ENCODE measurements at places on chromosomes 16 and 17.

GRCh38 chr17:33803199-33803685 lies 451.8 kb upstream of the CCL2 start:
- no peak for DNase-seq

DNA sequence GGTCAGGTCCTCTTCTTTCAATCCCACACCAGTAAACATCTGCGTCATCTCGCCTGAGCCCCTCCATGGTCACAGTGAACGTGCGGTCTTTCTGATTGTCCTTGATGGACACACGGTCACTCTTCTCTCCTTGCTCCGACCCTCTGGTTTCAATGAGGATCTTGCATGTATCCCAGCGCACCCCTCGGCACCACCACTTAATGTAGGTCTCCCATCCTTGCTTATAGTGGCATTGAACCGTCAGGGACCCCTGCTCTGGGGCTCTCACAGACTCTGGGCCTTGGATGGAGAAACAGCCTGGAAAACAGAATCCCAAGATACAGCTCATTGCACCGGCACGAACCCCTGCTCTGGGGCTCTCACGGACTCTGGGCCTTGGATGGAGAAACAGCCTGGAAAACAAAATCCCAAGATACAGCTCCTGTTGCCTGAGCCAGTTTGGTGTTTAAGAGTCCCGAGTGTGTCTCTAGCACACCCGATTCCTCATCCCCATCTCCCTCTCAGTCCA lies 5.4 kb downstream of the CD300LB start:
- no peak for DNase-seq

GRCh38 chr17:34414339-34414738 lies 51.3 kb upstream of the CCL1 start:
- no peak for DNase-seq

DNA sequence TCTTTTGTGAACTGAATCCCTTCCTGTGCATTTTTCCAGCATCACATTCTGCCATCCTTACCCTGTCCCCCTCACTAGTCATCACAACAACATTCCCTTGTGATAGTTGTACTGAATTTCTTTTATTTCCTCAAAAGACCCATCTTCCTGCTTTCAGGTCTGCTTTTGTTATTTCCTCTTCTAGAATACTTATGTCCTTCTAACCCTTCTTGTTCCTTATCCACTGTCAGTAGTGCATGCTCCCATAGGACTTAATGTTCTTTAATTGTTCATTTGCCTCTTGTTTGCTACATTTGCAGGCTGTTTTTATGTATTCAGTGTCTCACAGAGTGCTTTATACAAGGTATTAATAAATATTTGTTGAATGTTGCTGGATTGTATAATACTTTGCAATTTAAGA lies 73.0 kb downstream of the BCAS3 start:
- DNase-seq = no peak

DNA sequence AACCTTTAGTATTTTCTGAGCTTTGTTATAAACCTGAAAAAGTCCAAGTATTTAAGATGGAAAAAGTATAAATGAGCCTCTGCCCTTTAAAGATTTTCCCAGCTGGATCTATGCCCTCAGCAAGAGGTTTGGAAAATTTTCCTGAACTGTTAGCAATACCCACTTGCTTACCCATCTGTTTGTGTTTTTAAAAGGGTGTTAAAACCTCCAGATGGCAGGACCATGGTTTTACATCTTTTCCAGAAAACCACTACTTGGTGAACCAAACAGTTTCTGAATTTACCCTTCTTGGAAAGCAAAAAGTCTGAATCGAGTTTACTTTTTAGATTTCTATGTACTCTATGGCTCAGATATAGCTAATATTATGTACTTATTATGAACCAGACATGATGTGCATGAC lies 719 bp downstream of the PMFBP1 start:
- no peak for DNase-seq

DNA sequence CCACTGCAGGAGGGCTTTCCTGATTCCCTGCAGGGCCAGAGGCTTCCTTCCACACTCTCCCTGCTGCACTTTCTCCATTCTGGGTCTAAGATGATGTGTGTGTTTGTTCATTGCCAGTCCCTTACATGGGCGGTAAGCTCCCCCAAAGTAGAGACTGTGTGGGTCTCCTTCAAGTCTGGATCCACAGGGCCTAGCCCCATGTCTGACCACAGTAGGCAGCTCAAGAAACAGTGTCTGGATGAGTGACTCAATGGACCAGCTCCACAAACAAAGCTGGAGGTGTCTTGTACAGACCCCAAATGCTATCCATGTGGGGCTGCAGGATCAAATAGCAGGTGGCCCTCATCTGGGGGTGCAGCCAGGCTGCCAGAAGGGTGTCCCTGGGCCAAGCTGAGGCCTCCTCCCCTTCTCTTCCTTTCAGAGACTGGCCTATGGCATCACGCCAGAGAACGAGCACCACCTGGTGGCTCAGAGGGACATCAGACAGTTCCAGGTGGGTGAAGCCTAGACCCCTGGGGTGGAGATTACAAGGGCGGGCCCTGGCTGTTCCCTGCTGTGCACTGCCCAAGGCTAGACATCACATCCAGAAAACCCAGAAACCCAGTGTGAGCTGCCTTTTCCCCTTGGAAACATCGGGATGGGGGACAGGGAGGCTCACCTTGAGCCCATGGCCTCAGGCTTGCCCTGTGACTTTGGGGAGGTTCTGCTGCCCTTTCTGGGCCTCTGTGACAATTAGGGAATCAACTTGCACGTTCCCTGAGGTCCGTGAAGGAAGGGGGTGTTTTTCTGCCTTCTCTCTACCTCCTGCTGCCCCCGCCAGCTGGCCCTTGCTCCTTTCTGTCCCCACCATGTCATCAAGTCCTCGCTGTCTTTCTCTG lies 45.9 kb downstream of the SLC6A2 start:
- no peak for DNase-seq

- DNase-seq = no peak
Observed at GRCh38 chr17:39599004-39599664, 8.6 kb downstream of the NEUROD2 start.

DNA sequence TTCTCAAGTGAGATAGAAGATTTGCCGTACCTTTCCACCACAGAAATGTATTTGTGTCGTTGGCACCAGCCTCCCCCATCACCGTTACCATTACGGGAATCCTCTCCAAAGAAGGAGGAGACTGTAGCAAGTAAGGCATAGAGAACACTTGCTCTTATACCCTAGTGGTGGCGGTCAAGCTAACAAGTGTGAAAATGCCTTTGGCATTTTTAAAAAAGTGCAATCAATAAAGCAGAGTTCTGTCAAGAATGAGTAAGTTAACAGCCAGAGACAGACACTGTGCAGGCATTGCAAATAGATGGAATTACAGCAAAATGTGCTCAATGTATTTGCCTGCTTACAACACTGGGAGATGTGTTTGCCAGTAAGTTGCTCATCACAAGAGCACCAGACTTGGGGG lies 7.7 kb downstream of the MSL1 start:
- DNase-seq = no peak

DNA sequence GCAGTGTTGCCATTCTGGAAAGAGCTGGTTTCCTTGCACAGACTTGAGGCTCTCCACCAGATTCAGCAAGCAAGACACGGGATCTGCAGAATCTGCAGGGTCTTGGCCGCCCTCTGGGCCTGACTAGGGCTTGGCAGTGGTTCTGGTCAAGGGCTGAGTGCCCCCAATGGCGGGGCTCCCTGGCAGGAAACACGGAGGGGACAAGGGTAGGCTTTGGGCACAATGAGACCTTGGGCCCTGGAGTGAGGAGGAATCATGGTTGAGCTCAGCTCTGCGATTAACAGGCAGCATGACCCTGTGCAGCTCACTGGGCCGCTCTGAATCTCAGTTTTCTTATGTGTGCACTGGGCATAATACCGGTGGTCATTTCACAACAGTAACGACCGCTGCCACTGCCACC lies 249.9 kb downstream of the GSG1L start:
- DNase-seq = no peak

GRCh38 chr17:47732399-47733046 lies 513 bp upstream of the TBX21 start:
- DNase-seq = no peak

GRCh38 chr16:27175888-27176287 lies 27.4 kb upstream of the KDM8 start:
- DNase-seq = no peak

- no peak for DNase-seq
Observed at GRCh38 chr16:66824006-66824405, 6.8 kb downstream of the NAE1 start.

- DNase-seq = no peak
Observed at GRCh38 chr16:16108759-16109158, 114.5 kb downstream of the ABCC6 start.

- DNase-seq = no peak
Observed at GRCh38 chr17:50270435-50271362, 3.6 kb upstream of the TMEM92 start.

- DNase-seq = no peak
Observed at GRCh38 chr16:30998852-30999761, 11.3 kb downstream of the STX1B start.

- no peak for DNase-seq
Observed at GRCh38 chr17:40451420-40451819, 8.2 kb downstream of the IGFBP4 start.
